NCI-H510A (cell line): ENCODE measurements at places on chromosomes 3 and 15.

GRCh38 chr15:85388566-85389305 lies 8.3 kb downstream of the AKAP13 start:
- no peak for DNase-seq

- DNase-seq: no peak
Observed at GRCh38 chr3:189406148-189406547, 225.0 kb upstream of the TP63 start.

DNA sequence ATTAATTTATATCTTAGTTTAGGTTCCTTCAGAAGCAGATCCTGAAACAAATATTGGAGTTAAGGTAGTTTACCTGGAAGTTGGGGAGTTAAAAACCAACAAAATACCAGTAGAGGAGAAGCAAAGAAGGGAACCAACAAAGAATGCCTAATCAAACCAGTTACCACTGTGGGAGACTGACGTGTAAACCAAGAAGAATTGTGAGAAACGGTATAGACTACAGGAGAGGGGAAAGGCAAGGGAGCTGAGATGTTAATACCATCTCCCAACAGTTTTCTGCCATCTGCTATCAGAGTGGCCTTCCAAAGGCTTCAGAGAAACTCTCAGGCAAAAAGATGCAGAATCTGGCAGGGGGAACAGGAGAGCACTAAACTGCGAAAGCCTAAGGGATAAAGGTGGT lies 53.5 kb downstream of the BFSP2 start:
- no peak for DNase-seq

DNA sequence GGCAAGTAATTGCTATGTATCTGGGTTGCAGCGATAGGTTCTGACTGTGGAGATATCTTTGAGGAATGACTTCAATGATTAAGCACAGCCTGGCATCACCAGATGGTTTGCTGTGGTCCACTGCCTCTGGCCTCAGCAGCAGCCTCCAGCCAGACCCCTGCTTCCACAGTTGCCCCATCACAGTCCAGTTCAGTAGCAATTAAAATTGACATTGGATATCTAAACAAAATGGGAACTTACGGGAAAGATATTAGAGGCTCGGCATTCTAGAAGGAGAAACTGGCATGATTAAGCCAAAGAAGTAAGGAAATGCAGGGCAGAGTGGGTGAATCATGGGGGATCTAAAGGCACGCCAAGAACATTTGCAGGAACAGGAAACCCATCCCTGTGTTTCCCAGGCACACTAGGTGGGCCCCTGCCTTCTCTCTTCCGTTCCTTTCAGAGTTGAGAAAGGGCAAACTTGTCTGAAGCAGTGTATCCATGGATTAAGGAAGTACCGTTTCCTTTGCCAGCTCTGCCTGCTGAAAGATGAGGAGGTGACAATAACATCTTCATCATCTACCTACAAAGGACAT lies 36.3 kb upstream of the SH3BP5 start:
- DNase-seq: no peak

- DNase-seq: no peak
Observed at GRCh38 chr15:65638681-65639089, 16.9 kb downstream of the SLC24A1 start.

GRCh38 chr3:127182431-127182830 lies 10.5 kb upstream of the PRR23E start:
- no peak for DNase-seq

DNA sequence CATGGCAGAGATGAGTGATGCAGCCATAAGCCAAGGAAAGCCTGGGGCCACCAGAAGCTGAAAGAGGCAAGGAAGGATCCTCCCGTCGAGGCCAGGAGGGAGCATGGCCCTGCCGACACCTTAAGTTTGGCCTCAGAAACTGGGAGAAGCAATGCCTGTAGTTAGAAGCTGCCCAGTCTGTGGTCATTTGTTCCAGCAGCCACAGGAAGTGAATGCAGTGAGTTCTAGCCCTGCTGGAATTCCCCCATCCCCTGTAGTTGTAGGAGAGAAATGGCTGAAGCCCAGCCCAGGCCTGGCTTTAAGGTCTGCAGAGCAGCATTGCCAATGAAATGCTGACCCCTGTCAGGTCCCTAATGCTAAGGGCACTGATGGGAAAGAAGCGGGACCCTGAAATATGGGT lies 12.2 kb upstream of the CHSY1 start:
- no peak for DNase-seq

DNA sequence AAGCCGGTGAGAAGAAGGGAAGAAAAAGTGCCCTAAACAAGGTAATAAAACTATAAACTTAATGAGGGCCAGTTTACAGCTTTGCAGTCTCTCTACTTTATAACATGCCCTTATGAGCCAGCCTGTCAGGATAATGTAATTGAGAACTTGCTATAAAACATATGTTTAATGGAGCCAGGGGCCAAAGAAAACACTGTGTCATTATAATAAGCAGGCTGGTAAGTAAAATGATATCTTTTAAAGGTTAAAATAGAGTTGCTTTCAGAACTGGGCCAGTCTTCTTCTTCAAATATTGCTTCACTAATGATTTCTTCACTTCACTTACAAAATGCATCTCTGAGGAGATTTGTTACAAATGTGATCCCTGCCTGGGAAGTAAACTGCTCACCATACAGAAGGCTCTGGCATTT lies 192.5 kb downstream of the SHOX2 start:
- DNase-seq: no peak

DNA sequence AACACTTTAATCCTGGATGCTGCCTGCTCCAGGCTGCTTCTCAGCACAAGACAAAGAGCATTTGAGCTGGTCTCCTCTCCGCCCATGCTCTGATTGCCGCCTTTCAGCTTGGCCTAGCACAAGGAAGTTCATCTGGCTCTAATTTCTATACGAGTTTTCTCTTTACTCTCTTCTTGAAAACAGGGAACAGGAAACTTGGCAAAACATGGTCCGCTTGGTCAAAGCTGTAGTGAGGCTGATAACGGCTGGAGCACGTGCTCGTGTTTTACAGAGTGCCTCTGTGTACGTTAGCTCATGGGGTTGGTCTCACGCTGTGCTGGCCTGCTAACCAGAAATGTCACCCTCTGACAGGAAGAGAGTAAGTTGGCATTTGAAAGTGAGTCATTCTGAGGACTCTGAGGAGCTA lies 19.2 kb downstream of the RARRES1 start:
- no peak for DNase-seq

GRCh38 chr3:120018299-120018698 lies 75.9 kb downstream of the GSK3B start:
- DNase-seq: no peak

- no peak for DNase-seq
Observed at GRCh38 chr3:172776049-172776717, 25.7 kb downstream of the ECT2 start.

- DNase-seq: no peak
Observed at GRCh38 chr15:38905632-38906031, 341.0 kb upstream of the RASGRP1 start.

DNA sequence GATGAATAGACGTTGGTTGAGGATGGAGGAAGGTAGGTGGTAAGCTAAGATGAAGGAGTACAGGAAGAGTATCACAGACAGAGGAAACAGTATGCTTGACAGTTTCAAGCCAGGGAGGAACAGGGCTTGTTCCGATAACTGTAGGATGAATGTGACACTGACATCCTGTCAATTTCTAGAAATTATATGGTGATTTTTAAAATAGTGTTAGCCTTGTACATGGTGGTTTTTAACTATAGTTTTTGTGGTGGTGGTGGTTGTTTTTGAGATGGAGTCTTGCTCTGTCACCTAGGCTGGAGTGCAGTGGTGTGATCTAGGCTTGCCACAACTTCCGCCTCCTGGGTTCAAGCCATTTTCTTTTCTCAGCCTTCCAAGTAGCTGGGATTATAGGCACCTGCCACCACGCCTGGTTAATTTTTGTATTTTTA lies 92.8 kb downstream of the FNDC3B start:
- no peak for DNase-seq

DNA sequence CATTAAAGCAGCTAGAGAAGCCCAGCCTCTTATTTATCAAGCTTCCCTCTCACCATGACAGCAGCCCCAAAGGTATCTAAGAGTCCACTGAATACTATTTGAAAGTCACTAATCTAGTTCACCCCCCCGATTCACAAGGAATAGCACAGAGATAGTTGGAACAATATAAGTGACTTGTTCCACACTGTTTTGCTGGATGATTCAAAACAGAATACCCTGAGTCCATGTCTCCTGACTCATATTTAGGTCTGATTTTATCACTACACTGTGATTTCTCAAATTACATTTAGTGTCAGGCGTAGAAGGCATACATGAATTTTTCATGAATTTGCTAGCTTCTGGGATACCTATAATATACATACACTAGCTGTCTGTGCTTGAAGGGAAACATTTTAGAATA lies 18.7 kb upstream of the EOGT start:
- DNase-seq: no peak

GRCh38 chr3:71565976-71566375 lies 17.6 kb downstream of the FOXP1 start:
- DNase-seq: no peak

DNA sequence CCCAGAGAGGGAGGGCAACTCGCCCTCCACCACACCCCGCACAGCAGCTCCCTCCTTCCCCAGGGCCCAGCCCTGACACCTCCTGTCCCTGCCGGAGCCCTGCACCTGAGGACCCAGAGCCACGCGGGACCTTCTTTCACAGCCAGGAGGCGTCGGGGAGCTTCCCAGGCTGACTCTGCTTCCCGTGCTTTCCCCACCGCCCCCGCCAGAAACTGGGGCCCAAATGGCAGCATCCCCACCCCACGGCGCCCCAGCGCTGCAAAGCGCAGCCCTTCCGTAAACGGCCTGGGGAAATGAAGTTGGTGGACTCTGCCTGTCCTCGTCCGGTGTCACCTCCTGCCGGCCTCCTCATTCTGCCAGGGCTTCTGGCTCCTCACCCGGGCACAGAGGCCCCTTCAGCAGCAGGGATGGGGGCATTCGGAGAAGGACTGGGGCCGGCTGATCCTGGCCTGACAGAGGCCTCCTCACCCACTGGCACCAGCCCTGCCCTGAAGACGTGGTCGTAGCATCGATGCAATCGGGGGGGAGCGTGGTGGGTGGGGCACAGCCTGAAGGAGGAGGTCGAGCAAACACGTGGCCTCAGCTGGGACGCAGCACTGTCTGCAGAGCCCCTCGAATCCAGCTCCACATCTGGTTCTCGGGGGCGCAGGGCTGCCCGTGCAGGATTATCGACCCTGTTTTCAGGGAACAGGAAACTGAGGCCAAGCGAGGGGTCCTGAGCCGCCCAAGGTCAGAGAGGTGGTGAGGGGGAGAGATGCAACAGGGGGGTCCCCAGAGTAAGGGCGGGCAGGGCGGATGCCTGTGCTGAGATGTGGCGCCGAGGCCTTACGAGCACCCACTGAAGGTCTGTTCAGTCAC lies 235.4 kb downstream of the XXYLT1 start:
- no peak for DNase-seq

DNA sequence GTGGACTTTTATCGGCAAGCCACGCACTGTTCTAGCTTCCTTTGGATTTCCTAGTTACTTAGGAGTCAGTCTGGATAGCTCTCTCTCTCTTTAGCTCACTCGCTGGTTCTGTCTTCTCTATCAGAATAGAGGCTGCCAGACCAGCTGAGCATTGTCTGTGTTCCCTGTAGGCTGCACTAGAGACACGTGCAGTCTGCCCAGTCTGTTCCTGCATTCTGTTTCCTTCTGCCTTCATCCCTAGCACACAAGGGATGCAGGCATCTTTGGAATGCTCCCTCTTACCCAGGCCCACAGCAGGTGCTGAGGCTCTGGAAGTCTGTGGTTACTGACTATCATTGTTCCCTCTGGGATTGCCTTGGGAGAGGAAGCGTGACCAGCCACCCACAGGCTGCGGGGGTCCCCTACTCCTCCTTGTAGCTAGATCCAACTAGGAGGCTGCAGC lies 322.8 kb downstream of the ZNF621 start:
- no peak for DNase-seq

- no peak for DNase-seq
Observed at GRCh38 chr3:191331388-191331787, 1.1 kb upstream of the UTS2B start.

DNA sequence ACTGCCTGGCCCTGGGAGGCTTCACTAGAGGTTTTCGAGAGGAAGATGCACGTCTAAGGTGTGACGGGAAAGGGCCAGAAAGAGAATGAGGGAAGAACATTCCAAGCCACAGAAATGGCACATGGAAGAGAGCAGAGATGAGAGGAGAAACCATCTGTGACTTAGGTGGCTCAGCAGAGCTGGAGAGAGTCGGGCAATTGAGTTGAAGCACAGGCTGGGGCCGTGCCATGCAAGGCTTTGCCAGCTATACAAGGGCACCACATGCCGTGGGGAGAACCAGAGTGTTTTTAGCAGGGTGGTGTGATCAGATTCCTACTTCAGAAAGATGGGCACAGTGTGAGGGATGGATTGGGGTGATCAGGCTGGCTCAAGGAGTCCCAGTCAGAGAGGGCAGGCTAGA lies 126.1 kb downstream of the VGLL4 start:
- DNase-seq: no peak

GRCh38 chr15:44137750-44138149 lies 57.3 kb downstream of the FRMD5 start:
- DNase-seq: no peak

DNA sequence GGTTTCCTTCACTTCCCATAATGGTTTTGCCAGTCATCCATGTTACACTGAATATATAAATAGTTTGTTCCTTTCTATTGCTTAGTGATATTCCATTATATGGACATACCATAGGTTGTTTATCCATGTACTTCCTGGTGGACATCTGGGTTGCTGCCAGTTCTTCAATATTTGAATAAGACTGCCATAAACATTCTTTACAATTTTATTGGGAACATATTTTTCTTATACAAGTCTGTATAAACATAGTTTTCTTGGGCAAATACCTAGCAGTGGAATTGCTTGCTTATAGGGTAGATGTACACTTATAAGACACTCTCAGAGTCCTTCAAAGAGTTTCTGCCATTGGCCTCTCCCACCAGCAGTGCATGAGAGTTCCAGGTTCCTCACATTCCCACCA lies 231.4 kb downstream of the OPA1 start:
- no peak for DNase-seq

DNA sequence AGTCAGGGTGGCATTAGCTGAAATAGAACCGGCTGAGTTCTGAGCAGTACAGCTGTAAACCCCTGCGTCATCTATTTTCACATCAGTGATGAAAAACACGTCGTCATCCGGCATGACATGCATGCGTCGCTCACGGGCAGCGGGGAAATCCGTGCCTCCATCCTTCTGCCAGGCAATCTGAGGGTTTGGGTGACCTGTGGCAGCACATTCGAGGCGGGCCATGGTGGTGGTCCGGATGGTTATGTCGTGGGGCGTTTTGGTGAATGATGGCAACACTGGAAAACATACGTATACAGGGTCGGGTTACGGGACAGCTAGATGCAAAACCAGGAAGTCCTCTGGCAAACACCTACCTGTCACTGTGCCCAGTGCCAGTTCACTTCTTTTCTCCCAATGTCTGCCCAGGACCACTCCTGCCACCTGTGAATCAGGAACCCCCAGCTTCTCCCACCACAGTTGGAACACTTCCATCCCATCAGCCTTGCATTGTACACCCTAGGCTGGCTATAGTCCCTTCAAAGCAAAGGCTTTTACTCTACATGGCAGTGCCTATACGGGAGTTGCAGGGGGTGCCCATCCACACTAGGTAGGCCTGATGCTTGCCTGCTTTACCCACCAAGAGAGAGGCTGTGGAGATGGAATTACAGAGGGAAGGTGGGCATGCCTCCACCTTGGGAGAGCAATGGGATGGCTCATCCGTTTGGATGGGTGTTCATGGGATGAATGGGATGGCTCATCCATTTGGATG lies 116.7 kb downstream of the LRIG1 start:
- DNase-seq: no peak

- DNase-seq: no peak
Observed at GRCh38 chr3:48564022-48564421, 441 bp upstream of the UCN2 start.

- no peak for DNase-seq
Observed at GRCh38 chr3:87298111-87298718, 21.8 kb upstream of the POU1F1 start.

GRCh38 chr15:72836676-72837330 lies 53.2 kb upstream of the ADPGK start:
- no peak for DNase-seq
